ENCODE measurements at places on chromosomes 7 and 10.
A peak's percentile ranks its signal among the peaks of the same experiment; 100 is the strongest.

GRCh38 chr10:51468424-51468823 is 231.0 kb downstream of the CSTF2T start:
- DNase-seq = no peak

DNA sequence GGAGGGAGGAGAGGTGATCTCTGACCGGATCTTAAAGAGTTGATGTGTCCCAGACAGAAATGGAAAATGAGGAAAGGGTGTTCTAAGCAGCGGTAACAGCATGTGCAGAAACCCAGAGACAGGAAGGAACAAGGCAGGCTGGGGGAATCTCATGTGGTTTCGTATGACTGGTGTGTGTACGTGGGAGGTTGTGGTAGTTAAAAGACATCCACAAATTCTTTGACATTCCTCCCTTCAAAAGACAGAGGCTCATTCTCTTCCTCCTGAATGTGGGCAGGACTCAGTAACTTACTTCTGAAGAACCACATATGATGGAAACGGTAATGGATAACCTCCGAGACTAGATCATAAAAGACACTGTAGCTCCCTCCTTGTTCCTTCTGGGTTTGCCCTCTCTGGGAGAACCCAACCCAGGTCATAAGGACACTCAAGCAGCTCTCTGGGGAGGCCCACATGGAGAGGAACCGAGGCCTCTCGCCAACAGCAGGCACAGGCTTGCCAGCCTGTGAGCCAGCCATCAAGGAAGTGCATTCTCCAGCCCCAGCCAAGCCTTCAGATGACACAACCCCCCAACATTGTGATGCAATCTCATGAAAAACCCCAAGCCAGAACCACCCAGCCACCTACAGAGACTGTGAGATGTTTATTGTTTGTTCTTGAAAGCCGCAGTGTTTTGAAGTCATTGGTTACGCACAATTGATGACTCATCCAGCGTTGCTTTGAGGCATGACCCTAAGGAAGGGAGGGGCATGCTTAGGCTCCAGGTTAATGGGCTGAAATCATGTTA is 116.0 kb downstream of the SLIT1 start:
- no peak for DNase-seq

DNA sequence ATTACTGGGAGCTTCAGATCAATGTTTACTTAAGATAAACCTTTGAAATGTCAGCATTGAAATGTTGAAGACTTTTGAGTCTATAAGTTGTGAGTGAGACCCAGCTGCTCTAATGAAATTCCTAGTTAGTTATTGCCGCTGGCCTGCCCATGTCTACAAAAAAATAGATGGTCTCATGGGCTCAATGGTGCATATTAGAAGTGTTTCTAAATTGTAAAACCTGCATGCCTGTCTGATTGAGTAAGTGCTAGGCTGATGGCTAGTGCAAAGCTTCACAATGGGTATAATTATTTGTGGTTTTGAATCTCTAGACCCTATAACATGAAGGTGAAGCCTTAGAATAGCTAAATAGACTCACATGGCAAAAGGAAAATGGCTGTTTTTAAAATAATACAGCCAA is 234.5 kb downstream of the SORCS3 start:
- no peak for DNase-seq

DNA sequence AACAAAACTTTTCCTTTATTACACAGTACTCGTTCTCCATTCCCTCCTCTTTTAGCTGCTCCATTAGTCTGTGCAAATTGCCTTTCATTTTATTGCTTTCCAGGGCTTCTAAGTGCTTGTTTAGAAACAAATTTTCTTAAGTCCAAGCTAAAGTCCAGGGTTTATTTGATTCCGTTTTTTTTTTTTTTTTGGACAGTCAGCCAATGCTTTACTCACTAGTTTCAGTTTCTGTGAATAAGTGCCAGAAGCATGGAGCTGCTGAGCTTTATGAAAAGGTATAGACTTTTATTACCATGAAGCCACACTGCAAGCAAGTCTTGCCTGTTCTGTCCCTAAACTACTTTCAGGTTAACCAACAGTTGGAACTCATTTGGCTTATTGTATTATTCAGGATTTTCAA is 455.0 kb downstream of the GFRA1 start:
- DNase-seq = no peak

- DNase-seq = peak; percentile 27
These were observed 53.8 kb downstream of the KCTD7 start for GRCh38 chr7:66682350-66683093.

- DNase-seq = no peak
These were observed 37.9 kb downstream of the CRCP start for GRCh38 chr7:66152371-66153191.

DNA sequence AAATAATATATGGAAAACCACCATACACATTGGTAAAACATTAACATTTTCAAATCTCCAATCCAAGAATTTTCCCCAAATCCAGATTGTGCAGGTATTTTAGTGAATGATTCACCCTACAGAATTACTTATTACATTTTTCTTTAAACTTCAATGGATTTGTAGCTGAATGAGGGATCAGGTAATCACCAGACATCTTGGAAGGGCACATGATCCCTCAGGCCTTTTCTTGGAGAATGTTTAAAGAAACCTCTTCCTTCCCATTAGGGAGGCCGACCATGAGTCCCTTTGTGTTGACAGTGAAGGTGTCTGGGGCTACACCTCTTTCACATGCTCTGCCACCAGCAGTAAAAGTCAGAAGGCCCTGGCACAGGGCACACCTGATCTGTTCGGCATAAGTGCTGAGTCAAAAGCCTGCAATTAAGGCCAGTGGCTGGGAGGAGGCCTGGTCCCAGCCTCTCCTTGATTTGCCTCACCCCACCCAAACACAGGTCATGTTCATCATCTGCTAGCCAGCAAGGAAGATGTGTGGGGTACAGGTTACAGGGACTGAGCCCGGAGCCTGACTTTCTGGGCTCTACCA is 207.7 kb downstream of the SNX10 start:
- DNase-seq = no peak

DNA sequence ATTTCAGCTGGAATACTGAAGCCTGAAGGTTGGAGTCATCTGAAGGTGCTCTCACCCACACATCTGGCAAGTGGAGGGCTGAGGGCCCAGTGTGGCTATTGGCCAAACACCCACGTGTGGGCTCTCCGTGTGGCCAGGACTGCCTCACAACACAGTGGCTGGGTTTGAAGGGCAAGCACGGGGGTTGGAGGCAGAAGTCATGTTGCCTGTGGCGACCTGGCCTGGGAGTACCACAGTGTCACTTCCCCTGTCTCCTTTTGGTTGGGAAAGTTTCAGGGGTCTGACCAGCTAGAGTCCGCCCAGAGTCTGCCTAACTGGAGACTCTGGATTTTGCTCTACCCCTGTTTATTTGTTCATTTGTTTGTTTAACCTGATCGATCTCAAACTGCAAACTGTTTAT is 169.5 kb downstream of the DNAJB6 start:
- no peak for DNase-seq

GRCh38 chr10:77082601-77083252 is 554.9 kb downstream of the KCNMA1 start:
- DNase-seq = no peak

DNA sequence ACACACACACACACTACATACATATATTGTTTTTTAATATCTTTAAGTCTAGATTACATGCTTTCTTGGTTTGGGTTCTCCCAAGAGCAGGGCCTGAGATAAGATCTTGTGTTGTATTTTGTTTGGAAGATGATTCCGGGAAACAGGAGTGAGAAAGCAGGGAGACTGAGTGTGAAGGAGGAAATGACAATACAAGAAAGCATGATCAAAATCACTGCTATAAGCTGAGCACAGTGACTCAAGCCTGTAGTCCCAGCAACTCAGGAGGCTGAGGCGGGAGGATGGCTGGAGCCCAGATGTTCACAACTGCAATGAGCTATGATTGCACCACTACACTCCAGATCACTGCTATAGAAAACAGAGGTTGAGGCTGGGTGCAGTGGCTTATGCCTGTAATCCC is 267.6 kb downstream of the SKIDA1 start:
- no peak for DNase-seq

GRCh38 chr7:100430493-100431285 is 1.1 kb downstream of the MEPCE start:
- DNase-seq = no peak

DNA sequence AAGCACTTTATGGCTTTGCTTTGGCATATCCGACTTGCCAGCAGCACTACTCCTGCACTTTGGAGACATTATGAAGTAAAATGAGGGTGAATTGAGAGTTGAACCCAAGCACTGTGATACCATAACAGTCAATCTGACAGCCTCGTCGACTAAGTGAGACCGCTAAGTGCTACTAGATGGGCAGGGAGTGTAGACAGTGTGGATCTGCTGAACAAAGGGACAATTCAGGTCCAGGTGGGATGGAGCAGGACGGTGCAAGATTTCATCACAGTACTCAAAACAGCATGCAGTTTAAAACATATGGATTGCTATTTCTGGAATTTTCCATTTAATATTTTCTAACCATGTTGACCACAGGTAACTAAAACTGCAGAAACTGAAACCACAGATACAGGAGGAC is 20.8 kb upstream of the PRTFDC1 start:
- DNase-seq = no peak

- DNase-seq = peak; percentile 15
These were observed 137.3 kb upstream of the EEPD1 start for GRCh38 chr7:36015733-36016132.

DNA sequence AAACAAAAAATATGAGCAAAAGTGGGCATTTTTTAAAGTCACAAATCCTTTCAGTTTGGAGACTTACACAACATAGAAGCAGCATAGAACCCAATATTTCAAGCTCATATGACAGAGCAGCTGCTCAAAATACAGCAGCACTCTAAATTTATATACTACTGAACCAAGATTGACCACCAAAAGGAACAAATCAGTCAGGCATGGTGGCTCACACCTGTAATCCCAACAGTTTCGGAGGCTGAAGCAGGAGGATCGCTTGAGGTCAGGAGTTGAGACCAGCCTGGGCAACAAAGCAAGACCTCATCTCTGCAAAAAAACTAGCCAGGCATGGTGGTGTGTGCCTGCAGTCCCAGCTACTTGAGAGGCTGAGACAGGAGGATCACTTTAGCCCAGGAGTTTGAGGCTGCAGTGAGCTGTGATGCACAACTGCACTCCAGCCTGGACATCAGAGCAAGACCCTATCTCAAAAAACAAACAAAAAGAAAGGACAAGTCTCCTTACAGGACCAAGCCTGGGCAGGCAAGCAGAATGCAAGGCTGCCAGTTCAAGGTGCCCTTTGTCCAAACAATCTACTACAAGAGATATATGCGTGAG is 40.0 kb downstream of the PARD3 start:
- no peak for DNase-seq

- no peak for DNase-seq
These were observed 113.3 kb downstream of the CYTH3 start for GRCh38 chr7:6159097-6159483.

GRCh38 chr10:7258948-7259523 is 151.8 kb downstream of the SFMBT2 start:
- DNase-seq = no peak

- no peak for DNase-seq
These were observed 61.0 kb downstream of the STEAP1B start for GRCh38 chr7:22438994-22439393.

GRCh38 chr7:43655584-43655983 is 72.7 kb downstream of the STK17A start:
- DNase-seq = no peak

- DNase-seq = no peak
These were observed 25.4 kb downstream of the HECW1 start for GRCh38 chr7:43137811-43138210.

GRCh38 chr10:44467090-44467489 is 82.2 kb upstream of the CXCL12 start:
- DNase-seq = no peak

DNA sequence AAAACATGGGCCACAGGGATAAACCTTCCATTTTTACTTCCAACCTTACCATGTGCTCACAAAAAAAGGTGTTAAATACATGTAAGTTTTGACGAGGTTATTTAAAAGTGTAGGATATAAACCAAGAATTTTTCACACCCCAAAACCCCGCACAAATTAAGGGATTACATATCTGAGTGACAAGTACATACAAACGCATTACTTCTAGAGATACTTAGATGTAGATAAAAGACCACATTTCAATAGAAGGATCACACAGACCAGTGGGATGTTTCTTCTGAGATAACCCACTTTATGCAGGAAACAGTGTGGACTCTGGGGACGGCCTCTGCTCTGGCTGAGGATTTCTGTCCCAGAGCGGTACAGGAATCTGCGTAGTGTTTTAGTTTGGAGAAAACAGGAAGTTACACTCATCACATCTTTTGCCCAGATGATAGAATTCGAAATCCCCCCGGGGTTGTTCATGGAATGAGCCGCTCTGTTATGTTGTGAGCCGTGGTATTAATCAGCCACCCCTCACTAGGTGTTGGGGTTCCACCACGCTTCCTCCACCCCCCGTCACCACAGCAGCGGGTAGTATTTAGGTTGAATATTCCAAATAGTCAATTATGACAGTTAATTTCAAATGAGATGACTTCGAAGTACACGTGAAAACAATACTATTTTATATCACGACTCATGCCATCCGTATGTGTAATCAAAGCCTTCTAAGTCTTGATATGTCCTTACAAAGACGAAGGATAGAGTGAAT is 1.3 kb upstream of the CUL1 start:
- no peak for DNase-seq

DNA sequence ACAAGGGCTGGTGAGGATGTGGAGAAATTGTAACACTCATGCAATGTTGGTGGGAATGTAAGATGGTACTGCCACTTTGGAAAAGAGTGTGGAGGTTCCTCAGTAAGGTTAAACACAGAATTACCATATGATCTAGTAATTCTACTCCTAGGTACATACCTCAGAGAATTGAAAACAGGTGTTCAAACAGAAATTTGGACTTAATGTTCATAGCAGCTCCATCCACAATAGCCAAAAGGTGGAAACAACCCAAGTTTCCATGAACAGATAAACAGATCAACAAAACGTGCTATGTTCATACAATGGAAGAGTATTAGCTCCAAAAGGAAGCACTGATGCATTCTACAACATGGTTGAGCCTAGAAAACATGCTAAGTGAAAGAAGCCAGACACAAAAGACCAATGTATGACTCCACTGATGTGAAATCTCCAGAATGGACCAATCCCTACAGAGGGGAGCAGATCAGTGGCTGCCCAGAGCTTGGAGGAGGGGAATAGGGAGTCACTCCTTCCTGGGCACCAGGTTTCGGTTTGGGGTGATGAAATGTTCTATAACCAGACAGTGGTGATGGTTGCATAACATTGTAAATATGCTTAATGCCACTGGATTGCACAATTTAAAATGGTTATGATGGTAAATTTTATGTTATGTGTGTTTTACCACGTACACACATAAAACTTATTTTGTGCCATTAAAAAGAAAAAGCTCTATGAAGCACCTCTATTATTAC is 5.7 kb upstream of the WDR86 start:
- no peak for DNase-seq

Data from RCC 7860 (cell line).